ENCODE measurements at places on chromosomes 2 and 18.

GRCh38 chr2:161766334-161766733 lies 142.1 kb downstream of the SLC4A10 start:
- no peak for DNase-seq

GRCh38 chr2:48855142-48855541 lies 99.6 kb upstream of the LHCGR start:
- no peak for DNase-seq

- no peak for DNase-seq
These were observed 17.4 kb downstream of the PTCD3 start for GRCh38 chr2:86123328-86123925.

- no peak for DNase-seq
These were observed 87.3 kb upstream of the OTOS start for GRCh38 chr2:240227538-240228428.

GRCh38 chr2:143928613-143929012 lies 591.3 kb downstream of the ZEB2 start:
- no peak for DNase-seq

DNA sequence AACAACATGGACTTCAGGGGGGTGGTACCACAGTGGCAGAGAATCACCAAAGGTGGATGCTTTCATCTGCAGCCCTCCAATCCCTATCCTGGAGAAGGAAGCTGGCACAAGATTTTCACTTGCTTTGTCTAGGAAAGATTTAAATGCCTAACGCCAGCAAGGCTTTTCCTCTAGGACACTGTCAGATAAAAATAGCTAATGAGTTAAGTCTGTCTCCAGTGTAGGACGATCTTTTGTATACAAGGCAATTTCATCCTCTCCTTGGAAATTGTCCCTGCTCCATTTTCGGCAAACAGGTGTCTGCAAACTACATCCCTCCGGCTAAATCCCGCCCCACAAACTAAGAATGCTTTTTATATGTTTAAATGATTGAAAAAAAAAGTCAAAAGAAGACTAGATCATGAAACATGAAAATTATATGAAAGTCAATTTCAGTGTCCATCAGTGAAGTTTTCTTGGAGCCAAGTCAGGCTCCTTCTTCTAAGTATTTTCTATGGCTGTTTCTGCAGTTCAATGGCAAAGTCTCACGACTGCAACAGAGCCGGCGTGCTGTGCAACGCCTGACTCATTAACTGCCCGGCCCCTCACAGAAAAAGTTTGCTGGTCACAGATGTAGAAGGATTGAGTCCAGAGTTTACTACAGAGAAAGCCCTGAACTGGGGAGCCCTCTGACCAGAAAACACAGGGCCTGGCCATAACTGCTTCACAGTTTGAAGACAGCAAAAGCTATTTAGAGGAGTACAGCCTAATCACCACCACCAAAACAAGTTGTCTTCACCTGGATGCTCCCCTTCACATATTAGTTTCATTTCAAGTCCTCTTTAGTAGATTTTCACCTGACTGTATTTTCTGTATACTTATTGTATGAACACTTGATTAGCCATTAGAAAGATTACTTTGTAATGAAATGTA lies 52.3 kb downstream of the PIEZO2 start:
- DNase-seq = no peak

- DNase-seq = no peak
These were observed 57.7 kb downstream of the PDCL3 start for GRCh38 chr2:100620481-100620880.

DNA sequence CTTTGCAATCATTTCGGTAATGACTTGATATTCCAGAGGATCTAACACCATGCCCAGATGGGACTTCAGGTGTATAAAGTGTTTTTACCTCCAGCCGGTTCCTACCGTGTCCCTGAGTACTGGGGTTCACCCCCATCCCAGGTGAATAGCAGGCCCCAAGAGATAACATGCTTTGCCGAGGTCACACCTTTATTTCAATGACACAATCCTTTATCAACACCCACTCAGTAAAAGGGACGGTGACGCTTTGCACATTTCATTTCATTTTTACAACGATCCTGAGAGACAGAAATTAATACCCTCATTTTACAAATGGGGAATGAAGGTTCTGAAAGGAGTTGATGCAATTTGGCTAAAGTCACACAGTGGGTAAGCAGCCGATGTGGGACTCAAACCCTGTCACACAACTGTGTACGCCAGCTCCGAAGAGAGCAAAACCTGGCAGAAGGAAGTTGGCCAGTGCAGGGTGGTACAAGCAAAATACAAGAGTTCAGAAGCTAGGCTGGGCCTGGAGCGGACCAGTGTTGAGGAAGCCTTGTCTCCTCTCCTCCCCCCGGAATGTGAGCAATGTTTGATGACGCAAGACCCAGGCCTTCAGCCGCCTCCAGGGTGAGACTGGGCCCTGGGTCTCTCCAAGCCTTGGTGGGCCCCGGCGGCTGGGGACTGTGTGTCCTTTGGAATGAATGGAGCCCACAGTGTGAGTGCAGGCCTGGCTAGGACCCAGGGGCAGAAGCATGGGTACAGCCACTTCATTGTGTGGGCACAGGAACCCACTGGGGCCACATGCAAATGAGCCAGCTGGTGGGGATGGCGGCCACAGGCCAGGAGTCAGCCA lies 139.6 kb upstream of the MYCN start:
- DNase-seq = no peak

GRCh38 chr2:10406016-10406415 lies 42.1 kb downstream of the ODC1 start:
- DNase-seq = no peak

GRCh38 chr2:207276248-207276647 lies 110.5 kb upstream of the KLF7 start:
- DNase-seq = no peak

DNA sequence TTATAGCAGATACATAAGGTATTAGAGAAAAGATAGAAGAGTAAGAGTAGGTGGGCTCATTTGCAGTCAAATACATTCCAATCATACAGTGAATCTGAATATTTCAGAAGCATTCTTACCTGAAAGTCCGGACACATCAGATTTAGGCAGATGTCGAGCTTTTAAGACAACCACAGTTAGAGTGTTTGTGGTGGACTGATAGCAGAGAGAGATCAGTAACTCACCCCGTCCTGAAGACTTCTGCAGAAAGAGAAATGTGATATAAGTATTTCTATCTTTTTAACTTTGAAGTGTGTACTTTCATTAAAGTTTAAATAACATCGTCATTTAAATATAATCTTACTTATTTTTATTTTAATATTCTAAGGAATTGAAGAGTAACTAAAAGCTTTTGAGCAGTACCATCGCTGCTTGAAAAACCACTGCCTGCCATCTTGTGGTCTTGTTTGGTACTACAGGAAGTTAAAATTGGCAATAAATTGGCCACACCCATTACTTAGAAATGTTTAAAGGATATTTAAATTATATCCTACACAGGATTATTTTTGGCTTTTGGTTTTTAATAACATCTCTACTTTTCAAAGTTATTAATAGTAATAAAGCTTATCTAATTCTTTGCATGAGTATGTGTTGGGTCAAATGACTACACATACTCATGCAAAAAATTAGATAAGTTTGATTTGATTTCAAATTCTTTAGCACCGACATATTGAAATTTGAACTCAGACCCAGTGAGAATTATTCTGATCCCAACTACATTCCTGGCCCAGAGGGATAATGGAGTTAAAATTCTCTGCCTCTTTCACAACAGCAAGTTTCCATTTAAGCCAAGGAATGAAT lies 5.5 kb downstream of the SYT4 start:
- peak; percentile 10 for DNase-seq

GRCh38 chr2:177106212-177106611 lies 106.4 kb upstream of the HNRNPA3 start:
- DNase-seq = no peak

- no peak for DNase-seq
These were observed 41.6 kb upstream of the ALMS1 start for GRCh38 chr2:73343992-73344391.

GRCh38 chr2:197033222-197033621 lies 106.7 kb upstream of the PGAP1 start:
- DNase-seq = no peak

DNA sequence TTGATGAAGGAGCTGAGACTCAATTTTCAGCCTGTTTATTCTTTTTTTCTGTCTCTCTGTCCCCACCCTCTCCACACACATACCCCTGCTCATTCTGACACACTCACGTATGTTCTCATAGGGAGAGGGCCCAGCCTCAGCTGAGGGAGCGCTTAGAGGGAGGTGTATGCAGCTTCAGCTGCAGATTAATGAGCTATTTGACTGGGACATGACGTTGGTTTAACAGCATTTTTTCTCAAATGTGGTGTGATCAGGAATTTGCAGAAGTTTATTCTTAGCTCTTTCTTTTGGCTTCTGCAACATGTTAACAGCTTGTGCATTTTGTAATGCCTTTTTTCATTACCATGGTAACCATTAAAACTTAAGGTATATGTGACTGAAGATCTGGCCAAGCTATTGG lies 1547.1 kb upstream of the PIK3C3 start:
- DNase-seq = no peak

GRCh38 chr2:57558312-57558711 lies 488.3 kb upstream of the VRK2 start:
- no peak for DNase-seq

- DNase-seq = no peak
These were observed 167.7 kb downstream of the ZFP36L2 start for GRCh38 chr2:43058726-43059110.

GRCh38 chr2:147027436-147027835 lies 817.4 kb upstream of the ACVR2A start:
- no peak for DNase-seq

DNA sequence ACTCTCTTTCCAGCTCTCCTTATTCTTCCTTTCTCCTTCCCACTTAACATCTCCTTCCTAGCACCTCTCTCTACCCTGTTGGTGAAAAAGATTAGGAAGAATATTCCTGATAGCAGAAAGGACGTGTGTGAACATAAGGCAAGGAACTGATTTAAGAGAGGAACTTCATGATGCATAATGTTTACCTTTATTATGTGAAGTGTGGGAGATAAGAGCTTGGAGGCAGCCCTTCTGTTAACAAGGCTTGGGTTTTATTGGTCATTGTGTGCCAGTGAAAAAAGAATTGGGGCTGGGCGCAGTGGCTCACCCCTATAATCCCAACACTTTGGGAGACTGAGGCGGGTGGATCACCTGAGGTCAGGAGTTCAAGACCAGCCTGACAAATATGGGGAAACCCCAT lies 34.4 kb downstream of the KCNJ13 start:
- no peak for DNase-seq

GRCh38 chr2:3198119-3198518 lies 179.5 kb downstream of the EIPR1 start:
- peak; percentile 41 for DNase-seq

DNA sequence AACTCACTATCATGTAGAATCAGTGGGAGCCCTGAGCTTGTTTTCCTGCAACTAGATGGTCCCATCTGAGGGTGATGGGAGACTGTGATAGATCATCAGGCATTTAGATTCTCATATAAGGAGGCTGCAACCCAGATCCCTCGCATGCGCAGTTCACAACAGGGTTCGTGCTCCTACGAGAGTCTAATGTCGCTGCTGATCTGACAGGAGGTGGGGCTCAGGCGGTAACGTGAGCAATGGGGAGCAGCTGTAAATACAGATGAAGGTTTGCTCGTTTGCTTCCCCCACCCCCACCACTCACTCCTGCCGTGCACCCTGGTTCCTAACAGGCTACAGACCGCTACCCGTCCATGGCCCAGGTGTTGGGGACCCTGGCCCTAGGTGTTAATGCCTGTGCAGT lies 113.6 kb downstream of the RNF144A start:
- no peak for DNase-seq

DNA sequence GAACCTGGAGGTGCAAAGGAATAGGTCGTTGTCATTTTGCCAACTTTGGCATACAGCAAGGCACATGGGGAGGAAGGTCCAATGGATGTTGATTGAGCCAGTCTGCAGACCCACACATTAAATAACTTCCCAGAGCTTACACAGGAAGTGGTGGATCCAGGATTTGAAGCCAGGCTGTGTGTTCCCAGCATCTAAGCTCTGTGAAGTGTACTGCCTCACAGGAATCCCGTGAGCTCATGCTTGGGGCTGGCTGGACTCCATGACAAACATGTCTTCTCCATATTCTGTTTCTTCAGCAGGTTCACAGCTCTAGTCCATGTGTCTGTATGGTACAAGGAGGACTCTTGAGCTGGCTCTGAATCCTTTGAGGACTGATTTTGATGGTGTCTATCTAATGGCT lies 63.9 kb downstream of the KLHL29 start:
- no peak for DNase-seq

GRCh38 chr2:160432633-160433032 lies 61.0 kb downstream of the RBMS1 start:
- DNase-seq = no peak

DNA sequence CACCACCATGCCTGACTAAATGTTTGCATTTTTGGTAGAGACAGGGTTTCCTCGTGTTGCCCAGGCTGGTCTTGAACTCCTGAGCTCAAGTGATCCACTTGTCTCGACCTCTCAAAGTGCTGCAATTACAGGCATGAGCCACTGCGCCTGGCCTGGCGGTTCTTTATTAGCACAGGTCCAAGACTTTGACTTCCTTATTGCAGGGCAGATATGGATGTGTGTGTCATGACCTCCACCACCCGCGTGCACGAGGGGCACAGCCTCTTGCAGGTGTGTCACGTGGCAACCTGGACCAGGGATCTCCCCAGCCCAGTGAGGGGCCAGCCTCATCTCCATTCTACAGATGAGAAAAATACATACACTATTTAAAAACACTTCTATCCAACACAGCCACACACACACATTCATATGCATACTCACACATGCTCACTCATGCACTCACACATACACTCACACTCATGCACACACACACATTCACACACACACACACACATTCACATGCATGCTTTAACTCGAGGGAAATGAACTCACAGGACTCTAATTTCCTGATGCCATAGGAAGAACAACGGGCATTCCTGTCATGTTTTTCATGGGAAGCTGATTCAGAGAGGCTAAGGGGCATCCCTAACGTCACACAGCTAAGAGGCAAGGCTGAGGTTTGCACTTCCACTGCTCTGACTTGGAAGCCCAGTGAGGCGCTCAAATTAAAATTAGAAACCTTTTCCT lies 38.8 kb downstream of the RRM2 start:
- DNase-seq = no peak

DNA sequence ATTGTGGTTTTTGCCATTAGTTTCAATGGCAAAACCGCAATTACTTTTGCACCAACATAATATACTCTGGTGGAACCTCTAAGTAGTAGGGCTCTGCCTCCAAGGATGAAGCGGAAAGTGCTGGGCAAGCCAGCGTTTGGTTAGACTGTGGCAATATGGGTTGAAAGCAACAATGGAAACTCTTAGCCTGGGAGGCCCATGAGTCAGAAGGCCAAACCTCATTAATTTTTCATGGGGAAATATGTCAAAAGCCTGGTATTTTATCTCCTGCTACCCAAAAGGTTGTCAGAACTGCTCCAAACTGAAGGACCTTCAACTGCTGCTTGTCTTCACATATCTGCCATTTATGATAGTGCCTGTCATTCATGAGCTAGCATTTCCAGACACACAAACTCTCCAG lies 179.1 kb upstream of the CYP26B1 start:
- DNase-seq = no peak

- DNase-seq = no peak
These were observed 373.4 kb downstream of the NCKAP5 start for GRCh38 chr2:133194777-133195335.

DNA sequence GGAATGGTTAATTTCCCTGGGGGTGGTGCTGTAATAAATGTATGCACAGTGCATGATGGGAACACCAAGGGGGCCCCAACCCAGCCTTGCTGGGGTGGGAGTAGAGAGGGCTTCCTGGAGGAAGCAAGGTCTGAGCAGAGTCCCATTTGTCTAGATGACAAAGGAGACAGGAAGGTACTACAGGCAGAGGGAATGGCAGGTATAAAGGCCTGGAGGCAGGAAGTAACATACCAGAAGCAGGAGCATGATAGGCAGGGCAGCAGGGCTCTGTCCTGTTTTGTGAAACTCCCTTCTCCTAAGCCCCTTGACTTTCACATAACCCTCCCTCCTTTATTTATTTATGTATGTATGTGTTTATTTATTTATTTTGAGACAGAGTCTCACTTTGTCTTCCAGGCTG lies 3.9 kb downstream of the GMPPA start:
- no peak for DNase-seq

All from activated CD4-positive, alpha-beta T cell treated with anti-CD3 and anti-CD28 coated beads for 48 hours (primary cell).